Osteocyte (in vitro differentiated cells): ENCODE measurements at places on chromosomes 1 and 21. TPM values are rescaled to one million over a fixed set of nuclear protein-coding genes. Genes with fewer than 3 reads are reported as not detected.

Gene LCE2C
- total RNA-seq = not detected in 2 replicates

Gene A3GALT2
- 0.35 TPM in 1 of 2 replicates, not detected in the other for total RNA-seq

Gene BARHL2
- not detected in 2 replicates for total RNA-seq

Gene IFNLR1
- 0.16 TPM in 1 of 2 replicates, not detected in the other for total RNA-seq

Gene CDK18
- 3.0 and 4.5 TPM in 2 replicates for total RNA-seq

Gene TIAM1
- 16.7 and 17.7 TPM in 2 replicates for total RNA-seq

Gene APOBEC4
- total RNA-seq = not detected in 2 replicates

Gene PCAT6
- total RNA-seq = 3.8 and 5.2 TPM in 2 replicates

Gene AKIRIN1
- 42.5 and 42.7 TPM in 2 replicates for total RNA-seq

DNA sequence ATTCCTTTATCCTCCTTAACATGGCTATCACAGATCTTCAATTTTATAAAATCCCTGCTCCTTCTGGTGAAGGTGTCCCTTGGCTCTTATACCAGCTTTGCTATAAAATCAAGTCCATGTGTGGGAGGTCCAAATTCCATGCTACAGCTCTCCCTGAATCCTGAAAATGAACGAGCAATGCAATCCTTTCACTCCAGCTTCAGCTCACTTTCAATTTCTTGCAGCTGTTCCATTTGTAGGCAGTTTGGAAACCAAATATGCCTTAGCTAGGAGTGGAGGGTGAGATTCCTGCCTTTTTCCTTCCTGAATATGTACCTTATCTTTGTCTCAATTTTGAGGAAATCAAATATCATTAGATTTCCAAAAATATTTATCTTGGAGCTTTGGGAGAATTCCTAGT lies 402.6 kb downstream of the TTLL7 start:
- no peak for DNase-seq

- no peak for DNase-seq
These were observed 166.1 kb upstream of the ZC3H12A start for GRCh38 chr1:37308031-37308960.

DNA sequence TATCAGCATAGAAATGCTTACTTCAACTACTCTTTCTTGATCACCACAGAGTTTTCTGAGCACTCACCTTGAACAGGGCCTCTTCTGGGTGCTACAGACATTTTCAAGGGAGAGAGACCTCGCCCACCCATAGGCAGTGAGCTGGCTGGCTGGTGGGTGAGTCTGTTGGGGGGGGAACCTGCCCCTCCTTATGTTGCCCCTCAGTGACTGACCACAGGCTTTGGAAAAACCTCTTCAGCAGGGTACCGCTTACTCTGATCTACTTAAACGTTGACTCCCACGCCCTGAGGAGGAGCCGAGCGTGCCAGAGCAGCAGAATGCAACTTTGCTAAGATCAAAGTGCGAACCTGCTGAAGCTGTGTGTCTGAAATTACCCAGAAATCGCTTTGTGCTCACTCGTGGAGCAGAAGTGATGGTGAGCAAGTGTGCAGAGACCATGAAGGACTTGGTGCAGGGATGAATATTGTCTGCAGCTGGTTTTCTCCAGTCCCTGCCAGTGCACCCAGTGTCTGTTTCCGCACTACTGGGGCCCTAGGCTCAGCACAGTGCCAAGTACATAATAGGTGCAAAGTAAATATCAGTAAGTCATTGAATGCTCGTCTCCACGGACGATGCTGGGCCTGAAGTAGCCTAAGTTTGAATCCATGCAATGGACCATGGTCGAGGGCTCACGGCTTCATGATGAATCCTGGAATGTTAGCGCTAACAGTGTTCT lies 158.7 kb upstream of the IRF2BP2 start:
- DNase-seq = no peak

DNA sequence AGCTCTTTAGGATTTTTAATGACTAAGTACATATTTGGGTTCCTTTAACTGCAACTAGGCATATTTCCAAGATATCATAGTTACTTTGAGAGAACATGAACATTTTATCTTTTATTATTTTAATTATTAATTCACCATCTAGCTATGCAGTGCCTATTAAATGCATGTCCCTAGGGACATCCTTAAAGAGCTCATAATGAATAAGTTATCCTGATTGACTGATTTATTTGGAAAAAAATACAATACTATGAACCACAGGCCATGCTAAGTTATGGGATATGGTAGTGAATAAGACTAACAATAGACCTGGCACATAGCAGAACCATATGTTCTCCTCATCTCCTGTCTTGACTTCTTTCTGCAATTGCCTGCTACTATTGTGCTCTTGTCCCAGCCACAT lies 16.4 kb upstream of the C1orf105 start:
- no peak for DNase-seq

- no peak for DNase-seq
These were observed 59.1 kb downstream of the SPSB1 start for GRCh38 chr1:9351654-9352271.

- peak; percentile 88 for DNase-seq
These were observed 500 bp downstream of the EPHA10 start for GRCh38 chr1:37764414-37764825.

DNA sequence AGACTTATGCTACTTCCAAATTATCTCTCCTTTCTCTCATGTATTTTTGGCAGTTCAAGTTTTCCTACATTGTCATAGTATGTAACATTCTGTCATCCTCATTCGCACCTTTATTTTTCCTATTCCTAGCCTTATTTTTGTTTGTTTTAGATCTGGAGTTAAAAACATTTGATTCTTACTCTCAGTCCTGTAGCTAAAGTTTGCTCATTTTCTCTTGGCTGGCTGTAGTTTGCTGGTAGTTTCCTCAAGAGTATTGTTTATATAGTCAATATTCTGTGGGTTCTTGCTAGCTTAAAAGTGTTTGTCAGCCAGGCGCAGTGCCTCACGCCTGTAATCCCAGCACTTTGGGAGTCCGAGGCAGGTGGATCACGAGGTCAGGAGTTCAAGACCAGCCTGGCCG lies 29.8 kb upstream of the TRIM33 start:
- DNase-seq = no peak

- DNase-seq = no peak
These were observed 118.7 kb upstream of the SGIP1 start for GRCh38 chr1:66415281-66415680.

DNA sequence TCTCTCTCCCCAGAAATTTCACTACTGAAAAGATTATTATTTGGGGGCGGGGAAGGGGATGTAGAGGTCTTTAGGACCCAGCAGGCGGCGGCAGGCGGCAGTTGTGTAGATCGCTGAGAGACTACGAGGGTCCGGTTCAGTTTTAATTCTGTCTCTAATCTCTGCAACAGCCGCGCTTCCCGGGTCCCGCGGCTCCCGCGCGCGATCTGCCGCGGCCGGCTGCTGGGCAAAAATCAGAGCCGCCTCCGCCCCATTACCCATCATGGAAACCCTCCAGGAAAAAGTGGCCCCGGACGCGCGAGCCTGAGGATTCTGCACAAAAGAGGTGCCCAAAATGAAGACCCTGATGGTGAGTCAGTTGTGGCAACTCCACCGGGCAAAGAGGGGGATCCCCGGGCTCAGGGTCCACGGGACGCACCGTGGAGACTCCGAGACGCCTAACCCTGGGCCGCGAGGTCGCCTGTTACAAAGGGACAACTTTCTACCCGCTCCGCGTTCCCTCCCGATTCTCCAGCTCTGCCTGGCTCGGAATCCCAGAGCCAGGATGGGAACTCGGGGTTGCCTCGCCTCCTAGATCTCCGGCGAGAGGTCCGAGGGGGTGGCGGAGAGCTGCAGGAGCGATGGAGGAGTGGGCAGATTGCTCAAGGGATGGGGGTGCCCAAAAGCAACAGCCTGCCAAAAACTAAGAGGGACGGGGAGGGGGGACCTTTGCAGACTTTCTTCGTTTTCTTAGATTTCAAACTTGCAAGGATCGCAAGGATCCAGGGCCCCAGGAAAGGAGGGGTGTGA lies at the start of gene ST6GALNAC5:
Gene ST6GALNAC5, plus strand, starts transcription at position 139 of the 789 bp plus-strand sequence.
- DNase-seq = no peak

- DNase-seq = no peak
These were observed 1341.7 kb downstream of the PLA2G4A start for GRCh38 chr1:188170411-188170810.

- no peak for DNase-seq
These were observed at the start of gene CDKN2C for GRCh38 chr1:50969611-50970508. Gene CDKN2C, plus strand, starts transcription at chr1:50970245. Its CDS starts 124 bp downstream, at chr1:50970369.

DNA sequence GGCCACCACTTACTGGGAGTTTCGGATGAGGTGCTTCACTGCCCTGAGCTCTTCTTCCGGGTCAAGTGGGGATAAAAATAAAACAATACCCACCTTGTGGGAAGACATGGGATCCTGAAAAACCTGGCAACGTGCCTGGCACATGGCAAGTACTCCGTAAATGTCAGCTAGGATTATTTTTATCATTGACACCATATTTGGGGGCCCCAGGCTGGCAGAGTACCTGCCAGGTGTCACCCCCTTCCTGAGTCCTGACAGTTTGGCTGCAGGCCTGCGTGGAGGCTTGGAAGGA lies 9.2 kb upstream of the EPHA2 start:
- no peak for DNase-seq

- no peak for DNase-seq
These were observed 3.3 kb downstream of the LAX1 start for GRCh38 chr1:203768256-203768655.

- DNase-seq = no peak
These were observed 33.7 kb downstream of the PRDM15 start for GRCh38 chr21:41845310-41846032.

GRCh38 chr1:64543831-64544230 lies 73.9 kb downstream of the CACHD1 start:
- no peak for DNase-seq

- DNase-seq = no peak
These were observed 186.1 kb downstream of the URB2 start for GRCh38 chr1:229812148-229812547.

DNA sequence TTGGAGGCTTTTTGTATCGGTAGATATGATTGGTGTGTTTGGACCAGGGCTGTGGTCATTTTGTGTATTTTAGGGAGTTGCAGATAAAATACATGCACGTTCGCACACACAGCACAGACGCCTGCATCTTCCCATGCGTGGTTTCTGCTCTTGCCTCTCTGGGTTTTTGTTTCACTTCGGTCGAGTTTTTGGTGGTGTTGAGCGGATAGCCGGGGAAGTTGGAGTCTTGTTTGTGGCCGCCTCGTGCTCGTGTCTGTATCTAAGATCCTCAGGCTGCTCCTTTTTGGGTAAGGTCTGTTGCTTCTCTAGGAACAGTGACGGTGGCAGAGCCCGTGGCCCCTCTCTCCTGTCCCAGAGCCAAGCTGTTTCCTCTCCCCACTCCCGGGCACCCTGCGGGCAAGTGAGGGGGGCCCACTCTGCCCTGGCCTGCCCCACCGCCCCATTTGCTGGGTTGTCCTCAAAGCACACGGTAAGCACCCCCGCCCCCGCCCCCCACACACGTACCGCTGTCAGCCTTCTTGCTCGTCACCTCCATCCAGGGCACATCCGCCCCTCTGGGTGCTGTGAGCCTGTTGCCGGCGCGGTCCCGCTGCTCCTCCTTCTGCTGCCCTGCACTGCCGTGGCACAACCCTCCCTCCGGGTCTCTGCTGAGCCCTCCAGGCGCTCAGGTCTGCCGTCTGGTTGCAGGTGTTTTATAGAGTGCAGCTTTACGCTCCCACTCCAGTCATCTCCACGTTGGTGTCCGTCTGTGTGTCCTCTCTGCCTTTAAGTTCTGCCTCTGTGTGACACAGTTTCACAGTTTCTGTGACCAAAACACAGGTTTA lies 51.9 kb downstream of the AGPAT3 start:
- DNase-seq = no peak
